SJSA1 (cell line): ENCODE measurements at places on chromosomes 7 and 10. TPM values are rescaled to one million over a fixed set of nuclear protein-coding genes. Genes with fewer than 3 reads are reported as not detected.

- peaks cover 67% of the 10 kb centered on the region for H3K4me1 ChIP-seq
- H3K4me3 ChIP-seq = no peak overlapping the region
- DNase-seq = no peak
- peak overlapping the region; percentile 50 for H3K27ac ChIP-seq
Measured at GRCh38 chr10:119654540-119654939, 3.4 kb downstream of the BAG3 start.

ICA1 gene
- total RNA-seq = not detected in 2 replicates

- peaks cover 50% of the 10 kb centered on the region for H3K36me3 ChIP-seq
- peak within 1 kb of the TSS; percentile 98 for H3K27ac ChIP-seq
- no peaks in the 10 kb centered on the region for H3K27me3 ChIP-seq
- H3K4me1 ChIP-seq = peaks cover 43% of the 10 kb centered on the region
Measured at GRCh38 chr10:68332259-68333057, at the start of gene PBLD. Gene PBLD (minus strand): TSS chr10:68332928. CDS start chr10:68306844, 26,084 bp downstream.

PNLIPRP3 gene
- not detected in 2 replicates for total RNA-seq

GRCh38 chr7:47576031-47576865 lies 5.7 kb downstream of the TNS3 start:
- peaks cover 34% of the 10 kb centered on the region for H3K36me3 ChIP-seq
- no peak overlapping the region for H3K27ac ChIP-seq
- H3K4me1 ChIP-seq = peaks cover 92% of the 10 kb centered on the region
- H3K27me3 ChIP-seq = no peaks in the 10 kb centered on the region
- DNase-seq = no peak

DNA sequence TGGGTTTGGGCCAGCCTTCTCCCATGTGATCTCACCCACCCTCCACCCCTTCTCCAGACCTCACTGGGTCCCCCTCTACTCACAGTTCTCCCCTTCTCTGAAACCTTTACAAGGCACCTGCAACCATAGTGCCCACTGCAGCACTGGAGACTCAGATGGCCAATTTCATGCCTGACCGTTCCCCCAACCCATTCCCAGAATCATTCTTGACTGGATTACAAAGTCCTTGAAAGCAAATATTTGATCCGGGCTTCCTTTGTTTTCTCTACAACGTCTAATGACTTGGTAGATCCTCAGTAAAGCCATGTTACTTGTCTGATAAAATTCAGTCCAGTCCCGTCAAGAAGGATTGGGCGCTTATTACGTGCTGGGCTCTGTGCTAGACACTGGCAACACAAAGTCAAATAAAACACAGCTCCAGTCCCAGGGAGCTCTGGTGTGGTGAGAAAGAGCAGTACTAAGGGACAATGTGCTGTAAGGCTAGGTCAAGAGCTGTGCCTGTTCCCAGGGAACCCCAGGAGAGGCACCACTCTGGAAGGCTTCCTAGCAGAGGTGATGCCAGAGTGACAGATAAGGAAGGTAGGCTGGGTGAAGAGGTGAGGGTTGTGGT lies 36.5 kb downstream of the SH3PXD2A start:
- H3K27me3 ChIP-seq = peaks cover 7% of the 10 kb centered on the region; the same call in 1 of the 2 replicates
- no peak overlapping the region for H3K27ac ChIP-seq
- no peak overlapping the region for H3K4me3 ChIP-seq

PTPN12 gene
- total RNA-seq = 24.7 and 34.8 TPM in 2 replicates

GRCh38 chr10:77405771-77406241 lies 231.8 kb downstream of the KCNMA1 start:
- no peak overlapping the region for H3K4me3 ChIP-seq
- H3K27me3 ChIP-seq = no peaks in the 10 kb centered on the region
- peaks cover 57% of the 10 kb centered on the region for H3K4me1 ChIP-seq

DNA sequence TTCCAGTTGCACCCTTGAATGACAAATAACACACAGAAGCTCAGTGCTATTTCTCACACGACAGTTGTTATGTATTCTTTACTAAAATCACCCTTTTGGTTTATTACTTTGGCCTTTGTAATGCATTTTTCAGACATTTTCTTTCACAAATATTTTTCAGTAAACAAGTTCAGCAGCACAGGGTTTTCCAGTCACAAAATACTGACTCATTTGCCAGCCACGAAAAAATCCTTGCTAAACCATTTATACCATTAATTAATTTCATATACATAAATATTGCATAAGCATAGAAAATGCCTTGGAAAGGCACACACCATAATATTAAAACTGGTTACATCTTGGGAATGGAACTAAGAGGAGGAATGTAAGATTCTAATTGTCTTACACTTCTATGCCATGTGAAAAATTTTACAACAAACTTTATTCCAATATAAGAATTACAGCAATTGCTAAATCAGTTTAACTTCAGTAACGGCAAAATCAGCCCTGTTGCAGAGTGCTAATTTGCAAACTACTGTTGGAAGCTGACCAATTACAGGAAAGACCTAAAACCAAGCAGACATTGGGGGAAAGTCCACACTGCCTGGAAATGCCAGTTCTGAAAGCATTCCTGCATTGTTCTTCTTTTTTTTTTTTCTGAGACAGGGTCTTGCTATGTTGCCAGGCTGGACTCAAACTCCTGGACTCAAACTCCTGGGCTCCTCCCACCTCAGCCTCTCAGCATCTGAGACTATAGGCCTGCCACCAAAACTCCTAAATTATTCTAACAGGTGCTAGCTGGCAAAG lies 31.6 kb upstream of the PBLD start:
- H3K4me3 ChIP-seq = no peak overlapping the region
- H3K4me1 ChIP-seq = no peaks in the 10 kb centered on the region
- DNase-seq = no peak
- H3K36me3 ChIP-seq = peaks cover 21% of the 10 kb centered on the region

SLC18A3 gene
- not detected in 2 replicates for total RNA-seq

ATP6V0A4 gene
- 0.21 TPM in 1 of 2 replicates, not detected in the other for total RNA-seq

DNA sequence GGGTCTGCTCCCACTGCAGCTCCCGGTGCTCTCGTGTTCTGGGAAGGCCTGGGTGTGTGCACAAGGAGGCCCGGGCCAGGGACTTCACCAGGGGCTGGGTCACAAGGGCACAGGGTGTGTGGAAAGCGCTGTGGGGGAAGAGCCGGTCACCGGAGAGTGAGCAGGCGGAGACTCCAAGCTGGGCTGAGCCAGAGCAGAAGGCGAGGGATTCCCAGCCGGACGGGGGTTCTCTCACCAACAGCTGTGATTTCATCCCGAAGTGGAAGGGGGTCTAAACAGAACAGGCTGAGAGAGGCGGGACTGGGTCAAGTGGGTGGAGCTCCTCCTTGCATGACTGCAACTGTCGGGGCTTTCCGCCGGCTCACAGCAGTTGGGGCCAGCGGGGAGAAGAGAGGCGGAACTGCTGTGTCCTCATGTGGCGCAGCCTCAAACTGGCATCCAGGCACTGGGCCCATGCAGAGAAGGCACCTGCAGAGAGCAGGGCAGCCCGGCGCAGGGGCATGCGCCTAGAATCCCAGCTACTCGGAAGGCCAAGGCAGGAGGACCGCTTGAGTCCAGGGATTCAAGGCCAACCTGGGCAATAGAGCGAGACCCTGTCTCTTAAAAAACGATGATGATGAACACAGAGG lies 7.6 kb upstream of the ORAI2 start:
- no peak for DNase-seq
- no peak overlapping the region for H3K27ac ChIP-seq
- peaks cover 64% of the 10 kb centered on the region for H3K36me3 ChIP-seq
- H3K4me1 ChIP-seq = peaks cover 50% of the 10 kb centered on the region

NEBL gene
- 0.22 and 0.66 TPM in 2 replicates for total RNA-seq

SLC26A4 gene
- total RNA-seq = 0.22 and 0.24 TPM in 2 replicates

SORCS1 gene
- total RNA-seq = not detected in 2 replicates

DNA sequence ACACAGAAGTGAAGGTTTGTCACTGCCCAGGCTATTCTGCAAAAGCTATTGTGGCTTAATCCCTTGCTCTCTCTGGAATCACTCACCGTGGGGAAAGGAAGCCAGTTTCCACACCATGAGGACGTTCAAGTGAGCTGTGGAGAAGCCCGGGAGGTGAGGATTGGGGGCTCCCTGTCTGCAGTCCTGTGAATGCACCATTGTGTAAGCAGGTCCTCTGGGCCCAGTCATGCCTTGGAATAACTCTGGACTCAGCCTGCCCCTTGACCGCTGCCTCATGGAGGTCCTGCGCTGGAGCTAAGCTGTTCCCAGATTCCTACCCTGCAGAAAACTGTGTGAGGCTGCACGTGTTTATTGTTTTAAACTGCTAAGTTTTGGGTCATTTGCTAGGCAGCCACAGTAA lies 33.5 kb downstream of the LYZL2 start:
- DNase-seq = no peak
- no peaks in the 10 kb centered on the region for H3K4me1 ChIP-seq
- no peak overlapping the region for H3K27ac ChIP-seq
- H3K36me3 ChIP-seq = no peaks in the 10 kb centered on the region
- no peaks in the 10 kb centered on the region for H3K27me3 ChIP-seq

UTF1 gene
- total RNA-seq = not detected in 2 replicates

- DNase-seq = no peak
- 0 out of 2 replicates have a peak, but pooled peaks cover 2% of the 10 kb centered on the region for H3K27me3 ChIP-seq
- peaks cover 3% of the 10 kb centered on the region for H3K4me1 ChIP-seq
- H3K36me3 ChIP-seq = no peaks in the 10 kb centered on the region
- no peak overlapping the region for H3K27ac ChIP-seq
Measured at GRCh38 chr10:48279081-48279751, 4.7 kb upstream of the FRMPD2 start.

- no peak overlapping the region for H3K4me3 ChIP-seq
- no peaks in the 10 kb centered on the region for H3K36me3 ChIP-seq
- no peak overlapping the region for H3K27ac ChIP-seq
- H3K4me1 ChIP-seq = no peaks in the 10 kb centered on the region
- DNase-seq = no peak
Measured at GRCh38 chr7:70487428-70487827, 644.5 kb upstream of the GALNT17 start.

GRCh38 chr10:18214691-18215563 lies 74.7 kb downstream of the CACNB2 start:
- H3K27ac ChIP-seq = no peak overlapping the region
- no peaks in the 10 kb centered on the region for H3K4me1 ChIP-seq
- H3K4me3 ChIP-seq = no peak overlapping the region
- DNase-seq = peak; percentile 32
- H3K27me3 ChIP-seq = no peaks in the 10 kb centered on the region; the same call in 1 of the 2 replicates

DNA sequence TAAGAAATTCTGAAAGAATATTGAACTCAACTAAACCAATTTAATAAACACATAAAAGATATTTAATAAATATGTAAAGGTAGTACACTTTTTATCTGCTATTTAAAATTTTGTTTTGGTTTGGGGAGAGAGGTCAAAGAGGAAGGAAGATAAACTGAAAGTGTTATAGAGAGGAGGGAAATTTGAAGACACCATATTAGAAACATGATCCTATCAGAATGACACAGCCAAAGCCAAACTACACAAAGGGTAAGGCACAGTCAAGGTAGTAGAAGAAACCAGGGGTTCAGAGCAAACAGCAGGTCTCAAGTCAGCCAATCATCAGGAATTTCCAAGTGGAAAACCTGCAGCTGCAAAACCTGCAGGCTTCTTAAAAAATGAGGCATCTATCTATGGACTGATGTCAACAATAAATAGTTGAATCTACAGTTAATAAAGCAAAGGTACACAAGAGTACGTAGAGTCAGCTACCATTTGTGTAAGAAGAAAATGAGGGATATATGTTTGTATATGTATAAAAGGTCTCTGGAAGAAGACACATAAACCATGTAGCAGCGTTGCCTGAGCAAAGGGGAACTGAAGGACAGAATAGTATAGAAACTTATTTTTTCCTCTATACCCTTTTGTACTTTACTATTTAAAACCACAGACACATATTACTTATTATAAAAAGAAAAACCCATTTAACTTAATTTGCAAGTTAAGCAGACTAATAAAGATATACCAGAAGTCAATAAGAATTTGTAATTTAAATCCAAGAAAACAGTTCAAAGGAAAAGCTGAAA lies 10.0 kb downstream of the ZNF800 start:
- DNase-seq = no peak
- no peak overlapping the region for H3K4me3 ChIP-seq
- H3K4me1 ChIP-seq = no peaks in the 10 kb centered on the region
- no peaks in the 10 kb centered on the region for H3K27me3 ChIP-seq
- no peak overlapping the region for H3K27ac ChIP-seq
- peaks cover 35% of the 10 kb centered on the region for H3K36me3 ChIP-seq

GUSB gene
- total RNA-seq = 47.0 and 70.8 TPM in 2 replicates

UNCX gene
- not detected in 2 replicates for total RNA-seq

DNA sequence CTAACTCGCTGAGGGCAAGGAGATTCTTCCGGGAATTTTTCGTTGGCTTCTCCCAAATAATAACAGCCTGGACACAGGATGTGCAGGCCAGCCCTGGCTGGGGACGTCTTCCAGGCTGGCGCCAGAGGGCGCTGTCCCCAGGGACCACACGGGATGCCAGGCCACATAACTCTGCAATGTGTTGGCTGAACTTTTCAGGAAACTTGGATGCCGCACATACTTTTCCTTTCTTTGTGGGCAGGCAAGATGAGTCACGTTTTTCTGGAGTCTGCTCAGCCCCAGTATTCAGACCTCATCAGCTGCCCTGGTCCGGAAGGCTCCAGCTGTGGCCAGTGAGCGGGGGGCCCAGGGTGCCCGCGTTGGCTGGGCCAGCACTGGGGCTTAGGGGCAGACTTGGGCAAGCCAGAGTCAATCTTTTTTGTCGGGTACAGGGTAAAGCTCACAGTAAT lies 122.7 kb downstream of the PRKAG2 start:
- H3K4me1 ChIP-seq = peaks cover 63% of the 10 kb centered on the region
- no peaks in the 10 kb centered on the region for H3K36me3 ChIP-seq
- no peaks in the 10 kb centered on the region for H3K27me3 ChIP-seq
- H3K27ac ChIP-seq = peak overlapping the region; percentile 97
- H3K4me3 ChIP-seq = no peak overlapping the region

GRCh38 chr7:100430493-100431285 lies 1.1 kb downstream of the MEPCE start:
- H3K27me3 ChIP-seq = no peaks in the 10 kb centered on the region
- peak overlapping the region; percentile 92 for H3K4me3 ChIP-seq
- no peak for DNase-seq
- peaks cover 58% of the 10 kb centered on the region for H3K36me3 ChIP-seq
- H3K4me1 ChIP-seq = peaks cover 27% of the 10 kb centered on the region
- H3K27ac ChIP-seq = peak overlapping the region; percentile 97

FAM241B gene
- total RNA-seq = 0.16 TPM in 1 of 2 replicates, not detected in the other

KCNH2 gene
- total RNA-seq = not detected in 2 replicates

DNA sequence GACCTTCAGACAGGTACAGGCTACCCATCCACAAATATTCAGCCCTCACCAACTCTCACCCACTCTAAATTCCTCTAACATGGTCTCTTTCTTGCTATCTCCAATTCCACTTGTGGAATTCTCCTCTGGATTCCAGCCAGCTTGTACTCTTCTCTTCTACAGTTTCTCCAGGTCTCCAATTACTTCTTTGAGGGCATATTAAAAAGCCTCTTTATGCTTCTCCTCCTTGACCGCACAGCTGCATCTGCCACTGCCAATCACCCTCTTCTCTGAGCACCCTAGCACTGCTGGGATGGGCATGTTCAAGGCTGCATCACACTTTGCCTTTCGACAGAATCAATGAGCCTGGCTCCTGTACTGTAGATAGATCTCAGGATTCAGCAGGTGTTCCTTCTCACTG lies 101.5 kb upstream of the ANKRD1 start:
- no peak overlapping the region for H3K27ac ChIP-seq
- H3K27me3 ChIP-seq = 0 out of 2 replicates have a peak, but pooled peaks cover 2% of the 10 kb centered on the region
- H3K36me3 ChIP-seq = no peaks in the 10 kb centered on the region
